Neural crest cell (in vitro differentiated cells): ENCODE measurements at places on chromosomes 4 and X. TPM values are rescaled to one million over a fixed set of nuclear protein-coding genes. Genes with fewer than 3 reads are reported as not detected.

Gene VCX3A
- 0.58 and 0.68 TPM in 2 replicates for total RNA-seq

Gene CCDC120
- 13.8 and 14.7 TPM in 2 replicates for total RNA-seq

Gene ZMAT1
- total RNA-seq: 4.7 and 4.9 TPM in 2 replicates

DNA sequence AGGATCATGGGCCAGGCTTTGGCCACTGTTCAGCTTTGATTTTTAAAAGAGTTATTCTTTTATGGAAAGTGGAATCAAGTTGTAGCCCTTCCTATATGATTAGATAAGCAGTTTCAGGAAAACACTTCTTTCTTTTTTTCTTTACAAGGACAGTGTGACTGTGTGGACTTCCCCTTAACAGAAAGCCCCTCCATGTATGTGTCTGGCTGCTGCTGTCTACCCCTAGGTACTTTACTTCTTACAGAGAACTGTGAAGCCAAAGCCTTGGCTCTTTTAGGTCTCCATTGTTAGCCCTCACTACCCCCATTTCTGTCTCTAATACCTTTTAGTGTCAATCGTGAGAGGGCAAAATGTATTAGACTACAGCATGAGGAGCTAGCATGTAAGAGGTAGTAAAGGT is 19.1 kb downstream of the VSIG1 start:
- no peak for DNase-seq

DNA sequence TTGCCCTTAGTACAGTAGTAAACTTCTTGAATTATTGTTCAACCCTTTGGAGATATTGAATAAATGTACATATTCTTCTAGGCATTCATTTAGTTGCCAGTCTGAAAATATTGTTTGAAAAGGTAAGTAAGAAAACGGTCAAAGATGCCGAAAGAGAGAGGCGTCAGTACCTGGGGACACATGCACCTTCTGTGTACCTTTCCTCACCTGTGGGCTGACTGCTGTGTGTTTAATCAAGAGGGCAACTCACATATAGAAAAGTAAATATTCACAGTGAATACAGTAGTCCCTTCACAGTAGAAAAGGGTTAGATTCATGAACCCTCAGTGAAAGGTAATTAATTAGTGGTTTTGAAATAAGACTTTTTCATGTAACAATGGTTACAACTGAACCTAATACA is 6.9 kb downstream of the ANXA10 start:
- DNase-seq: no peak

- DNase-seq: no peak
Observed at GRCh38 chrX:38172596-38172995, 48.1 kb downstream of the SRPX start.

Gene F9
- total RNA-seq: not detected in 2 replicates

DNA sequence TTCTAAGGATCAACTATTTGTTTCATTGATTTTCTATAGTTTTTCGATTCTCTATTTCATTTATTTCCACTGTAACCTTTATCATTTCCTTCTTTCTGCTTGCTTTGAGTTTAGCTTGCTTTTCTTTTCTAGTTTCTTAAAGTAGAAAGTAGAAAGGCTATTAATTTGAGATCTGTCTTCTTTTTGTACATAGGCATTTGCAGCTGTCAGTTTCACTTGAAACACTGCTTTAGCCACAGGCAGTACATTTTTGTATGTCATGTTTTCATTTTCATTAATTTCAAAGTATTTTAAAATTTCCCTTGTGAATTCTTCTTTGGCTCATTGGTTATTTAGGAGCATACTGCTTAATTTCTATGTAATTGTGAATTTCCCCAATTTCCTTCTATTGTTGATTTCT is 152.2 kb downstream of the SH3KBP1 start:
- DNase-seq: no peak

GRCh38 chr4:17544831-17545234 is 29.9 kb downstream of the CLRN2 start:
- no peak for DNase-seq

Gene FAM3A
- 25.8 and 29.9 TPM in 2 replicates for total RNA-seq

Gene DRP2
- total RNA-seq: 2.4 and 2.9 TPM in 2 replicates

DNA sequence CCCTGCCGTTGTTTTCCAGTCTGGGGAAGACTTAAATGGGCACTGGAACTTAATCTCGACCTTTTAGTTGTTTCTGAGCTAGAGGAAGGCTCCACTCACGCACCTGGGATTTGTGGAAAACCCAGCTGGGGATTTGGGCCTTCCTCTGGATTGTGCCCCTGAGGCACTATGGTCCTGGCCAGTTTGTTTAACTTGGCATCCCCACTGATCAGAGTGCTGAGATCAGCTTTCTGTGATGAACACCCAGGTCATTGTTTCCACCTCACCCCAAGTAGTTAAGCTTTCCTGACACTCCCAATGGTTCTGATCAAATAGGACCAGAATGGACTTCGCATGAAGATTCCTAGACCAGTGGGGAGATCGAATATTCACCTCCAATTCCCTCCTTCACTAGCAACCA is 20.5 kb upstream of the NAP1L5 start:
- DNase-seq: no peak

GRCh38 chr4:145055533-145056257 is 42.3 kb downstream of the ANAPC10 start:
- no peak for DNase-seq

DNA sequence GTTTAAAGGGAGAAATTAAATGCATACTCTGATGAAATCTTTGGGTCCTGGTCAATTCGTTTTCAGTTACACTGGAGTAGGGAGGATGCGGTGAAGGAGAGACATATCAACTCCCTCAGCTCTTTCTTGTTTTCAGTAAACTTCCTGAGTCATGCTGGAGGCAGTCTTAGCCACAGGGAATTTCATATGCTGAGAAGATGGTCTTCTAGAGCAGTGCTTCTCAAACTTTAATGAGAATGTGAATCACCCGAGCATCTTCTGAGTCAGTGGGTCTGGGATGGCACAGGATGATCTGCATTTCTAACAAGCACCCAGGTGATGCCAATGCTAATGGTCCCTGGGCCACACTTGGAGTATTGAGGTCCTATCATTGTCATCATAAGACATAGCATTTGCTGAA is 214.5 kb downstream of the KIT start:
- DNase-seq: no peak
